ENCODE measurements at places on chromosomes 4 and X. TPM values are rescaled to one million over a fixed set of nuclear protein-coding genes. Genes with fewer than 3 reads are reported as not detected.
A peak's percentile ranks its signal among the peaks of the same experiment; 100 is the strongest.

- peak; percentile 65 for DNase-seq
Measured at GRCh38 chr4:177250056-177250696, 59.5 kb upstream of the NEIL3 start.

- no peak for DNase-seq
Measured at GRCh38 chr4:74203467-74203866, 45.5 kb downstream of the MTHFD2L start.

DNA sequence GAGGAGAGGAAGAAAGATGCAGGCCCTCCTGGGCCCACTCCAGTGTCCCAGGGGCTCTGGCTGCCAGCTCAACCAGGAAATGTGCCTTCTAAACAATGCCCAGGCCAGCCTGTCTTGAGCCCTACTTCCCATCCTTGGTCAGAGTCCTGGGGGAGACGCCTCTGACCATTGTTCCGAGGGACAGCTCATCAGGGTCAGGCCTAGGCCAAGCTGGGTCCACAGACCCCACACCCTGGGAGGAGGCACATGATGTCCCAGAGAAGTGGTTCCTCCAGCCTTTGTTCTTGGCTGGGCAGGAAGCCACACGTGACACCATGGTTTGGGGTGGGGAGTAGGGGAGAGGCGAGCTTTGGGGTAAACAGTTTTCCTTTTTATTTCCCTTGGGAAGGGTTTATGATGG is 102.5 kb downstream of the EFNB1 start:
- DNase-seq, result no peak

GRCh38 chr4:145199051-145199716 is 18.8 kb upstream of the OTUD4 start:
- DNase-seq, result no peak

GRCh38 chr4:88759039-88759894 is 61.6 kb upstream of the NAP1L5 start:
- no peak for DNase-seq

GRCh38 chr4:4919927-4920326 is 60.5 kb downstream of the MSX1 start:
- no peak for DNase-seq

GRCh38 chrX:323721-324628 is 5.4 kb upstream of the GTPBP6 start:
- DNase-seq, result peak; percentile 72

DNA sequence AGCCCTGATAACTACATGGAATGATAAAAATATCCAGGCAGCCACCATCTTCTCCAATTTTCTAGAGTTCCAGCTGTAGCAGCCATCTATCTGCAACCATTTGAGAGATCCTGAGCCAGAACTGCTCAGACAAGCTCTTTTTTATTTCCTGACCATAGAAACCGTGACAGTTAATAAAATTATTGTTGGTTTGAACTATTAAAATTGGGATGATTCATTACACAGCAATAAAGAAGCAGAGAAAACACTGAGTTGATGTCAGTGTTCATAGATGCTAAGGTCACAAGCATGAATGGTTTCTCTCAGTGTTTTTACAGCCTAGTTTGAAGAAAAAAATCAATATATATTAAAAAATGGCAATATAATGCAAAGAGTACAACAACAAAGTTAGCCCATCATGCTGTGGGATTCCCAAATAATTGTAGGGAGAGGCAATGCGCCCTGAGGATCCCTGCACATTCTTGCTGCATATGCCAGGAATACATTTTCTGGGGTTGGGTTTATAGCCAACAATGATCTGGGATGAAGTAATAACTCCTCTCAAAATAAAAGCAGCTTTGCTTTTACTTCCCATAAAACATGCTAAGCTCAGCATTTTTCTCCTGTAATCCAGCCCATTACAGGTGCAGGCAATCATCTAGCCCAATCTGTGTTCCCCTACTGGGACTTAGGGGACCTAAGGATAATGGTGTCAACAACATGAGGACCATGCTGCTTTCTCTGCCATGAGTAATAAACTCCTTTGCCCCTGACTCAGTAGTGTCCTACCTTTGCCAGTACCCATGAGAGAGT is 84.0 kb downstream of the PABPC4L start:
- no peak for DNase-seq

- DNase-seq, result no peak
Measured at GRCh38 chr4:84221704-84222103, 277.4 kb downstream of the NKX6-1 start.

DNA sequence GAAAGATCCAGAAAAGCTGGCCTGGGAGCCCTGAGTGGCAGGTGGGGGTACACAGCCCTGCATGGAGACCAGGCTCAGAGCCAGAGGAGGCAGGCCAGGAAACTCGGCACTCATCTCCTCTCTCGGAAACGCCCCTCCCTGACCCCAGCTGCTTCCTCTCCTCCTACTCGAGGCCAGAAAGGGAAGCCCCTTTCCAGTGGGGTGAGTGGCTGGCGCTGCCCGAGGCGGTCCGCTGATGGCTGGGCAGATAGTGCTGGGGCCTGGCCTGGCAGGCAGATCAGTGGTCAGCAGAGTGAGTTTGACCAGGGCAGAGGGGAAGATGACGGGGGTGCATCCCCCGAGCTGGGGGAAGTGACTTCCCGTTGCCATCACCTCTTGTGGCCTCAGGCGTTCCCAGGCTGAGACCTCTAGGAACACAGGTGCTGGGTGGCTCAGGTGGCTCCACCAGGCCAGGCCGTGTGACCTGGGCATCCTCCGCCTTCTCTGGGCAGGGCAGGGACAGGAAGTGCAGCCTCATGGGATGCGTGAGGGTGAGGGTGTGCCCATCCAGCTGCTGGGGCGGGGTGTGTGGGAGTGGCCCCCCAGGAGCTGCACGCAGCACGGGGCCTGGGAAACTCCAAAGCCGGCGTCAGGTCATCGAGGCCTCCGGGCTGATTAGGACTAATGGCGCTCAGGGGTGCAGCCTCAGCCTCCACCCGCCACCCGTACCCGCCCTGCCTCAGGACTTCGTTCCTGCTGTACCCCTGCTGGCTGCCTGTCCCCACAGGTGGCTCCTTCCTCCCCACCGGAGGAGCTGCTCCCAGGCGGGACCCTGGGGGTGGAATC is 5.7 kb downstream of the SH3BP2 start:
- peak; percentile 33 for DNase-seq

DNA sequence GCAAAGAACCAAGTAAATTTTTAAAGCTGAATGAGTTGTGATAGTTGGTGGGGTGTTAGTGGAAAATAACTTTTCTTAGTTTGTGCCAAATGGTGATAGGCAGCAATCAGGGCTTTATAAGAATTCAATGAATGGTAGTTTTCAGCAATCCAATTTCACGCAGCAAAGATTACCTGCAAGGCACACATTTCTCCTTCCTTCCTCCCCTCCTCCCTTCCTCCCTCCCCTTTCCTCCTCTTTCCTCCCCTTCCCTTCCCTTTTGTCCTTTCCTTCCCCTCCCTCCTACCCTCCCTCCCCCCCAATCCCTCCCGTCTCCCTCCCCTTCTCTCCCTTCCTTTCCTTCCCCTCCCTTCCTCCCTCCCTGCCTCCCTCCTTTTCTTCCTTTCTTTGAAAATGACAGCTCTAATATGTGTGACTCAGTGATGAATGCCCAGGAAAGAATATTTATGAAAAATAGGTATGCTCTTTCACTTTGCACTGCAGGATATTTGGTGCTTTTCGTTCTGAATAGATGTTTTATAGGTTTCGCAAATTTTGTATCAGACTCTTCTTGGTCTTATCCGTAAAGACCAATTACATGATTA is 168.1 kb downstream of the BMPR1B start:
- DNase-seq, result no peak

- DNase-seq, result no peak
Measured at GRCh38 chr4:36358173-36358572, 76.8 kb downstream of the DTHD1 start.

- DNase-seq, result no peak
Measured at GRCh38 chr4:113695328-113696169, 66.0 kb downstream of the CAMK2D start.

DNA sequence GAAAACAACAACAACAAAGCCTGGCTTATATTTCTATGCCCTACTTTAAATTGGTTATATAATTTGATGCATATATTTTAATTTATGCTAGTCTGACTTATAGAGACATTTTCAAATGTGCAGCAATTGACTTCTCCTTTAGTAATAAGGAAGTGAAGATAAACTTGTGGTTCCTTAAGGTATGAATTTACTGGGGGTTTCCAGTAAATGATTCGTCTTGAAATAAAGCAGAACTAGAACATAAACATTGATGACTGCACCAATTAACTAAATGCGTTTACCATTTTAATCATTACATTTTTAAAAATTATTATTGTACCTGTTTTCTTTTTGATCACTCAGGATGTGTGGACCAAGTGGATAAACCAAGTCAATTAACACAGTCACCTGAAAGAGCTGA is 99.6 kb upstream of the CCSER1 start:
- no peak for DNase-seq

- no peak for DNase-seq
Measured at GRCh38 chrX:85590638-85591037, 211.2 kb upstream of the POF1B start.

- DNase-seq, result no peak
Measured at GRCh38 chr4:122005064-122005755, 53.4 kb upstream of the TRPC3 start.

DNA sequence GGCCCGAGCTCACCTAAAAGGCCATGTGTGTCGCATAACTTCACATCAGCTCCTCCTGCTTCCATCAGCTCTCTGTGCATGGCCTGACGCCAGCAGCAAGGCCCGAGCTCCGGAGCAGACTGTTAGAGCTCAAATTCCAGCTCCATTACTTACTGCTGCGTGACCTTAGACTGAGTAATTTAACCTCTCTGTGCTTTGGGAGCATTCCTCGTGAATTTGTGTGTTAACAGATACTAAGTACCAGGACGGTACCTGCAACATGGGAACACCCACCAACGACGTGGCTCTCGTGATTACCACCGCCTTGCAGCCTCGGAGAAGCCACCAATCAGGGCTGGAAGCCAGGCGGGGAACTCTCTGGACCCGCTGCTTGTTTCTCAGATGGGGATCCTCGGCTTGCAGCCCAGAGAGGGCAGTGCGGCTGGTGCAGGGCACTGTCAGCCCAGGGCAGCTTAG is 12.9 kb downstream of the LETM1 start:
- DNase-seq, result no peak

DNA sequence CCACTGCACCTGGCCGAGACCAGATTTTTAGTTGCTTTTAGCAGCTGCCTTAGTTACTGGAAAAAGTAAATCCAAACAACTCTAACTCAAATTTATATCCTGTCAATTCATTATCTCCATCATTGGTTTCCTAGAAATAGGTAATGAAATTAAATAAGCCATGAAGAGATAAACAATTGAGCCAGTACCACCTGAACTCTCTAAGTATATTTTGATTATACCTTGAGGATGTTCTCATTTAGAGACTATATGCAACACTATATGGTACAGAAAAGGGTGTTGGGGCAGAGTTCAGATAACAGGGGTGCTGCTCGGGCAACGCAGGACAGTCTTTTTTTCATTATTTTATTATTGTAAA is 35.0 kb downstream of the SAT1 start:
- no peak for DNase-seq

DNA sequence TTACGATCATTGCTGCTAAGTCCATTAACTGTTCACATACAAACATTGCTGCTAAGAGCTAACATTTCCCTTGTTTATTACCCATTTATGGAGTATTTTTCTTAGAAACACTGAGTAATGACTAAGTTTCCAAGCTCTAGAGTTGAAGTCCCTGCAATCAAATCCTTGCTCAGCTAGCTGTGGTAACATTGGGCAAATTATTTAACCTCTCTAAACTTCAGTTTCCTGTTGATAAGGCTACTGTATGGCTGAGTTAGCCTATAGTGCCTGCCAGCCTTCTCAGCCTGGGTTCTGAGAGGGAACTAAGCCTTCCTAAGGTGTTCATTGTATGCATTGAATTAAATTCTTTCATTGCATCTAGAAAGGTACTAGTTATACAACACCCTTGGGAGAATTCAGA is 15.2 kb upstream of the SCOC start:
- DNase-seq, result no peak

- no peak for DNase-seq
Measured at GRCh38 chr4:96342196-96342595, 502.3 kb downstream of the PDHA2 start.

GRCh38 chrX:45322820-45323219 is 122.1 kb upstream of the DIPK2B start:
- DNase-seq, result no peak

- no peak for DNase-seq
Measured at GRCh38 chrX:45956191-45956870, 588.9 kb downstream of the ZNF674 start.

DNA sequence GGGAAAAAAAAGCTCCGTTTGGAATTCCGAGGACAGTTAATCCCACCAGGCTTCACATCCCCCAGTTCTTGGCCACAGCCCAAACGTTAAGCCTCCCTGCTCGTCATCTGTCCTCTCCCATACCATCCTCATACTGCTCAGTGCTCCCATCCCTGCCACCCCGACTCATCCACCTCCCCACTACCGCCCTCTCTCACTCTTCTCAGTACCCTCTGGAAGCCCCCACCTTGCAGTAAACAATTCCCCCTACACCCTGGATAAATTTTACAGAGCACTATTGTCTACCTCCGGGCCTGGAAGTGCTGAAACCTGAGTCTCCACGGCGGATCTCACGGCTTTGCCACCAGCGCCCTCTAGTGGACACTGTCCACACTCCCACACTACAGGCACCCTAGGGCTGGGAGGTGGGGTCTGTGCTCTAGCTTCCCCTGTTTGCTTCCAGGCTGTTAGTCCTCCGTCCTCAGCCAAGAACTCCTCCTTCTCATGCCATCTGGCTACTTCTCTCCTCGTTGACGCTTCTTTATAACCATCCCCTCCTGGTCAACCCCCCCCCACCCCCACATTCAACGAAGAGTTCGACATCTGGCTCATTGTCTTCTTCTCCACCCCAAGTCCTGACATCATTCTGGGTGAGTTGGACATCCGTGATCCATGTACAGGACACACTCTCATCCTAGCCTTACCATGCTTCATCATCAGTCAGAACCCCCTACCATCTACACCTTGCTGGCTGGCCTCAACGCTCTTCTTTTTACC is 54.5 kb downstream of the RTL9 start:
- peak; percentile 44 for DNase-seq

GRCh38 chrX:135688137-135688536 is 25.3 kb upstream of the CT45A1 start:
- DNase-seq, result no peak

Gene OPN1LW
- not detected for total RNA-seq

Gene SPANXC
- not detected for total RNA-seq

Gene NOX1
- not detected for total RNA-seq

Gene TRIM75
- total RNA-seq, result not detected

Gene IL2
- not detected for total RNA-seq

Gene LGI2
- total RNA-seq, result not detected

Gene GASK1B
- 1.2 TPM for total RNA-seq

Gene SSX3
- total RNA-seq, result not detected

Measured in naive thymus-derived CD4-positive, alpha-beta T cell (primary cell).